ENCODE measurements at places on chromosomes 3 and 15.

- DNase-seq = no peak
Measured at GRCh38 chr3:133489466-133490085, 83.9 kb upstream of the CDV3 start.

DNA sequence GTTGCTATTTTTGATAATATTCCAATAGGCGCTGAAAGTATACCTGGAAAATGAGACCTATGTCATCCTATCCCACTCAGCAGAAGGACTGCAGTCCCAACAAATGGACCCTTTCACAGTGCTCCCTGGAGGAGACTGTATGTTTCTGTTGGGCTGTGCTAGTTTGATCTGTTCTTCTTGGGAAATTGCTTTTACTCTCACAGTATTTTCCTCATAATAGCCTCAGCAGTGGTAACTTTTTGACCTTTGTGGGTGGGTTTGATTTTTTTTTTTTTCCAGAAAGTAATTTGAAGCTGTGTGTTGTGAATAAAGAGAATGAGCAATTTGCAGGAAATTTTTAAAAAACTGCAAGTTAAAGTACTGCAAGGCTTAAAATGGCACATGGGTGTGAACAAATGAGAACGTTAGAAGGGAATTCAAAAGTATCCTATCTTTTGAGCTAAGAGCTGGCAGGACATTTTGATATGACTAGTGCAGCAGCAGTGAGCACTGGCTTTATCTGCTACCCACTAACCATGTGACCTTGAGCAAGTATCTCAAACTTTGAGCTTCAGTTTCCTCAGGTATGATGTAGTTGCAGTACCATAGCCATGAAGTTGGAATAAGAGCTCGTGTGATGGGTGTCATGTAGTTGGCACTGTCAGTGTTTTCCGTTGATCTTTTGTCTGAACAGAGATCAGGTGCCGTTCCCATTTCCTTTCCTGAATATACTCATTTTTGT is 118.4 kb downstream of the ATG7 start:
- DNase-seq = no peak

DNA sequence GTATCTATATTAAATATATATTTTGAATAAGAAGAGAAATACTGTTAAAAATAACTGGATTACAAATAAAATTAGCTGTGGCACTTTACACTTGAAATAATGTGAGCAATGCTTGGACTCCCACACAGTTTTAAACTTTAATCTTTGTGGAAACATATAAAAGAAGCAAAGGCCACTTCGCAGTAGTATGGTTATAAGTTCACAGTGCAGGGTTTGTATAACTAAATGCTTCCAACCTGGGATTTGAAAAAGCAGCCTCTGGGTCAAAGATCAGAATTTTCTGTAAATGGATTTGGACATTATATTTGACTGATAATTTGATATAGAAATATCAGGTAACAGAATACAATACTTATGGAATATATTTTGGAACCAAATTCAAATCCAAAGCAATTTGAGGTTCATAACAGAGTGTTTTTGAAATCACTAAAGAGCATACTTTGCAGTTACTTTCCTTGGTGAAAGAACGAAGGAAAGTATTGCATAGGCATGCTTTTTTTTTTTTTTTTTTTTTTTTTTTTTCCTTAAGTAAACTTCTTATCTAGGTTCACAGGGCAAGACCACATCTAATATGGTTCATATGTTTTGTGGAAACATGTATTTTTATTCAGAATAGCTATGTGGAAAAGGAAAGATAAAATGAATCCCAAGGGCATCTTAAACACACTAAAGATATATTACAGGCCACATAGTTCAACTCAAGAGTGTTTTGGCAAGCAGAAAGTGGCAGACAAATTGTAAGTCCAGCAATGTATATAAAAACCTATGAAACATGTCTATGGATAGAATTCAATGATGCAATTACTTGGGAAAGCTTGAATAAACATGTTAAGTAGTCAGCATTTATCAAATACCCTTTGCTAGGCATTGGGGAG is 47.1 kb upstream of the SGO1 start:
- DNase-seq = no peak

DNA sequence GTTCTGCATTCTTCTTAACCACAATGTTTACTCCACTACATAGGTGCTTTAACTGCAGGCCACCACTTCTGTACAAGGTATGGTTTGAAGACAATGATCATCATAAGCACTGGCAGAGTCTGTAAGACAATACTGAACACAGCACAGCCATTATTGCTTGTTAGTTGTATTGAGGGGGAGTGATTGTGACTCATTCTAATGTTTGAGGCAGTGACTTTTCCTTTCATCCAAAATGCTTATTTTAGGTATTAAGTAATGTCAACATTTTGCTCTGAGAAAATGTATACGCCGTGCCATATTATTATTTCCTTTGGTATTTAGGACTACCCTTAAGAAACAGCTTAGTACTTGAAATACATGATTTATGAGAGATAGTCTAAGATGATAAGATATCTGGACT is 618.2 kb upstream of the ZNF717 start:
- no peak for DNase-seq

DNA sequence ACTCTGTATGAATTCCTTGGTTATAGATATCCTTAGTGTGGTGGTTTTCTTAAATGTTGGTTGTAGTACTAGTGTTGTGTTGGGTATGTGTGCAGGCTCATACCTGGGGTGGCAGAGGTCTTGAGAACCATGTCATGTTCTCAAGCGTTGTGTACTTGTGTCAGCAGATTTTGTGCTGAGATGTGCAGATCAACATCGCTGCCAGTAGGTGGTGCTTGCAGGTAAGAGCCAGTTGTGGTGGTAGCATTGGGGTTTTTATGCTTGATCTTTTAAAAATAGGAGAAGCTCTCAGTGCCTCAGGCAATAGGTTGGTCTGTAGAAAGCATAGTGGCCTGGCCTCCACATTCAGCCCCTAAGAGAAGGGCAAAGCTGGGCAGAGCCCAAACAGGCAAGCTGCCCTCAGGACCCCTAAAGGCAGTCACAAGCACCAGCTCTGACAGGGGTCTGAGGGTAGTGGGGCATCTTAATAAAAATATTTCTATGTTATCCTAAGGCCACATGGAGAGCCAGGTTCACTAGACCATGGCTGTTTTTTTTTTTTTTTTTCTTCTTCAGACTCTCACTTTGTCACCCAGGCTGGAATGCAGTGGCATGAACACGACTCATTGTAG is 164.0 kb downstream of the IL20RB start:
- peak; percentile 25 for DNase-seq

GRCh38 chr3:51815614-51816013 is 36.6 kb upstream of the IQCF6 start:
- no peak for DNase-seq

GRCh38 chr3:10939556-10939955 is 53.0 kb upstream of the SLC6A1 start:
- no peak for DNase-seq

GRCh38 chr3:175432376-175433025 is 573.4 kb downstream of the NAALADL2 start:
- DNase-seq = no peak

DNA sequence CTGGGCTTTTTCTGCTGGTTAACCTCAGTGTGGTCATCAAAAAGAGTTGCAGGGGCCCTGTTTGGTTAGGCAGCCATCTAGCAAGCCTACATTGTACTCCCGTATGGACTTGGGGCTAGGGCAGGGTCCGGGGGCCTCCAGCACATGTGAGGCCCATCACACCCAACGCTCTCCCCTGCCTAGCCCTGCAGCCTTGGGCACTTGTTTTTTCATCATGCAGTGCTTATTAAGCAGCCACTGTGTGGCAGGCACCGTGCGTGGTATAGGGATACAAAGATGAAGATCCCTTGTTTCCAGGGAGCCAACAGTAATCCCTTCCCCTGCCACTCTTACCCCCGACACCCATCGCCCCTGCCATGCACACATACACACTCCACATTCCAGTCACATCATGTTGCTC is 14.2 kb downstream of the MRAS start:
- DNase-seq = no peak

DNA sequence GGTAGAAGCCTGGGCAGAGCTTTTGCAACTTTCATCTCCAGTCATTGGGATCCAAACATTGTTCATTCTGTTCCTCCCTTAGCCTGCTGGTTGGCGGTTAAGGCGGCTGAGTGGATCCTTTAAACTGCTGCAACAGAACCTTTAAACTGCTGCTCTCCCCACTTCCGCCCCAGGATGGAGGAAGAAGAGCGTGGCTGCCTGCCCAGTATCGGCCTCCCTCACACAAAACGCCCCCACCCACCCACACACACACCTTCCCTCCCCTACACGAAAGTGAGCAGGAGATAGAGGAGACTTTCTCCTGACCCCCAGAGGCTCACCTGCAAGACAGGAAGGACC is 460 bp upstream of the ZMAT3 start:
- DNase-seq = peak; percentile 63

GRCh38 chr15:91032919-91033803 is 10.8 kb upstream of the VPS33B start:
- peak; percentile 73 for DNase-seq

- no peak for DNase-seq
Measured at GRCh38 chr3:177371888-177372287, 174.6 kb upstream of the TBL1XR1 start.

GRCh38 chr3:55166576-55167555 is 239.0 kb upstream of the LRTM1 start:
- DNase-seq = no peak

GRCh38 chr15:85899927-85900326 is 105.2 kb upstream of the KLHL25 start:
- DNase-seq = no peak

DNA sequence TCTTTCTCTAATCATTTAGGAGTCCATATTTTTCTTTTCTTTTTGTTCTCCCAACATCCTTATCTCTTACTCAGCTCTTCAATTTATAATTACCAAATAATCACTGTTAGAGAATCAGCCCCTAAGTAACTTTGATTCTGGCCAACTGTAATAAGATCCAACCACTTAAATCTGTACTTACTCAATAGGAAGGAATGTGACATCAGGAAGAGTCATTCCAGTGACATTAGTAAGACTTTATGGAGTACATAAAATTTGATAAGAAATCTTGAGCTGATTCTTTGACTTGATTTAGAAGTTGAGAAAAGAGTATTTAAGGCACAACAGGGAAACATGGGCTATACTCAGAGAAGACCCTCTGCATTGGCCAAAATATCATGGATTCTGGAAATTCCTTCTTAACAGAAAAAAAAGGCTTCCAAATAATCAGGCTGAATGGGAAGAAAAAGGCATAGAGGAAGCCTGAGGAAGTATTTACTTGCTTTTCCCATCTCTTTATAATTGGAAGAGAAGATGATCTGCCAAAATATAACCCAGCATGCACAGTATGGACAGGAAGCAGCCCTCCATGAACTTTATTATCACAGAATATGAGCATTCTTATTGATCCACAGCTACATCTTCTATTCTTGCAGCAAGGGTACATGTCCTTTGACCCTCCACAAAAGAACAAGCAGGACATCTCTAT is 289.7 kb upstream of the TPRG1 start:
- no peak for DNase-seq

DNA sequence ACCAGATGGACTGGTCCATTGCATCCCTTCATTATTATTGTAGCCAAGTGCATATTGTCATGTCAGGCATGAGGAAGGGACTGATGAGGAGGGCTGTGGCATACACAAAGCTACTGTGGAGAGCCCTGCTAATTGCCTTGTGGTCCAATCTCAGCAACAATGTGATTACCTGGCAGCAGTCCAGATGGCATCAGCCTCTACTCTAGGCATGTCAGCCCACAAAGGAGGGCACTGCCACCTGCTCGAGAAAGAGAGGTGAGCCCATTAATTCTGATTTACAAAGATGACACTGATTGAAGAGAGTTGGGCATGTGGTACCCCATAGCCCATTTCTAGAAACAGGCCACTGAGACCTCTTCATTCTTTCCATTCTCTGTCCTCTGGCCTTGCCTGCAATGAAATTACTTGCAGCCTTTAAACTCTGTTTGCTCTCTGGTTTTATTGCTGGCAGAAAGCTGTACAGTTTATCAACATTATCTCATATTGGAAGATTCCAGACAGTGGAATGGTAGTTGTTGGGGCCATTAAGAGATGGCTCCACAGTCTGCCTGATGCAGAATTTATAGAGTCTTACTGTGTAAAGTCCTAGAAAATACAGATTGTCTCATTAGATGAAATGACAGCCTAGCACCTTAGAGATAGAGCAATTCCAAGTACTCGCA is 307.7 kb downstream of the ARPP21 start:
- DNase-seq = no peak

- DNase-seq = no peak
Measured at GRCh38 chr15:45616901-45617323, 17.9 kb upstream of the SQOR start.

DNA sequence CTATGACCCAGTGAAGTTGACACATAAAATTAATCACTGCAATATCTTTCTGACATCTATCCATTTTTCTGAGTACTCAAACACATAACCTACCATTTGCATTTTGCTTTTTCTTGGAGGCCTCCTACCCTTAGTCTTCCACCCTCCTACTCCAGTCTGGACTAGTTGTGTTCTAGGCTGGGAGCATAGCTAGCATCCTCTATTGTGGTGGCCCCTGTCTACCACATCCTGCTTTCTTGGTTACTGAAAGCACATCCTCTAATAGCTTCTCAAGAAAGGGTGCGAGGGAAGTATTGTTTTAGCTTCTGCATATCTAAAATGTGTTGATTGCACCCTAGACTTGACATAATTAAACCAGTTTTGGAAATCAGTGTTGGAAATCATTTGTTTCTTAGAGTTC is 176.5 kb downstream of the THSD4 start:
- DNase-seq = peak; percentile 7

- DNase-seq = no peak
Measured at GRCh38 chr15:70236341-70237086, 138.8 kb upstream of the TLE3 start.

GRCh38 chr3:57999417-58000115 is 8.7 kb upstream of the FLNB start:
- no peak for DNase-seq

GRCh38 chr3:159734681-159735080 is 254.0 kb upstream of the IL12A start:
- no peak for DNase-seq

DNA sequence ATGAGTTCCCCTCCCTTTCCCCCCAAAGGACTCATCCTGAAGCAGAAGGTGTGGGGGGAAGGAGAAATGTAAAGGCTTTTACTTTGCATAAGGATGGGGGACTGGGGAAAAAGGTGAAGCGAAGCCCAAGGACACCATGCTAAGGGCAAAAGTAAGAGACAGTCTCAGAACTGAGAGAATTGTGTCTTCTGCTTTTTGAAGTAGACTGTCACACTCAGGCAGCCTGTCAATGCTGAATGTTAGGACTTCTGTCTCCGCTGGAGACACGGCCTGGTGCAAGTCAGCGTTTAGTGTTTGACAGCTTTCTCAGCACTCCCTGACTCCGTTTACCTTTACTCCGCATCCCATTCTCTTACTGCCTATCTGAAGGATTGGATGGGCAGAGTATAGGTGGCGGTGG is 13.8 kb downstream of the RBM5 start:
- DNase-seq = no peak

All from stimulated activated CD4-positive, alpha-beta T cell treated with anti-CD3 and anti-CD28 coated beads, Interleukin-15, amount 100 ng/mL, for 24 hours (primary cell).